Tibial nerve (tissue), 4 donors: ENCODE measurements at places on chromosomes 16 and 17.

- DNase-seq: no peak
Observed at GRCh38 chr16:27317320-27317719, 3.5 kb downstream of the IL4R start.

- no peak for DNase-seq
Observed at GRCh38 chr16:65832679-65833078, 533.8 kb upstream of the CDH5 start.

DNA sequence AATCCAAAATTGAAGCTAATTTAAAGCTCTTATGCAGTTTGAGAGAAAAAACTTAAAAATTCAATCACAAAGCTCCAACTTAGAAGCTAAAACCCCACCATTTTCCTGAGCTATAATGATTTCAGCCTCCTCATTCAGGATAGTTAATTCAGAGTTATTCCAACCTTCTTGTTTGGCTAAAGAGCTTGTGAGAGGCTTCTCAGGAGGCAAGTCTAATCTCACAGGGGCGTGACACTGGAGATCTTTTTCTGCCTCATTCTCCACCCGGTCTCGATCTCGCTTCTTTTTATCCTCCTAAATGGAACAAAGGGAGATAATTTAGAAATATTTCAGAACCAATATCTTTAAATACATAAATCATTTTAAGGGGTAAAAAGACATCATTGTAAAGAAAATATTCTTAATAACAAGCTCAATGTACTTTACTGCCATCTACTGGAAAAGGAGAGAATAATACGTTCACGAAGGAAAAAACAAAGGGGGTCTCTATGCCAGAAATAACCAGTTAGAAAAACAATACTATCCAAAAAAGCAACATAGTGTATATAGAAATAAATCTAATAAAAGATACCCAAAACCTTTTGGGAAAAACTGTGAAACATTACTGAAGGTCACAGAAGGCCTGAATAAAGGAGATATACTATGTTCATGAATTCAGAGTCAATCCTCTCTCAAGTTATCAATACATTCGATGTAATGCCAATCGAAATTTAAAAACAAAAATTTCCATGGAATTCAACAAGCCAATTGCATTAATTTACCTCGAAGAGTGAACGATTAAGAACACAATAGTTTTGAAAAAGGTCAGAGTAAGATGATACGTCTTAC is 13.9 kb downstream of the BRD7 start:
- no peak for DNase-seq

DNA sequence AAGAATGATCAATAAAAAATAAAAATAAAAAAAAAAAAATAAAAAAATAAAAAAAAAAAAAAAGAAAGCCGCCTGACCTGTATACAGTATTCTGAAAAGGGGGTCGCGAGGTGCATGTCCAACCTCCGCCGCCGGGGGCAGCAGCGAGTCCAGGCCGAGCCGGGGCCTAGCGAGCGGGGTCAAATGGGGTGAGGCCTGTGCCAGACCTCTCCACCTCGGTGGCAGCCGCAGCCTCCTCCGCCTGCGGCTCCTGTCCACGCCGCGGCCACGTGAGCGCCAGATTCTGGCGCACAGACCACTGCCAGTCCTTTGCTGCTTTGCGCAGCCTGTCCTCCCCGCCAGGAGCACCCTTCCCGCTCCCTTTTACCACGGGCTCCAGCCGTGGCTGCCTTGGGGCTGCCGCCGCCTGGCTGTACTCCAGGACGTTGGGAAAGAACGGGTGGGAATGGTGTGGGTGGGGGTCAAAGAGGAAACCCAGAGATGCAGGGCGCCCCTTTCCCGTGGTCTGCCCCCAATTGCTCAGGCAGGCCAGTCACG is 2.4 kb upstream of the BCKDK start:
- DNase-seq: peak; percentile 80

DNA sequence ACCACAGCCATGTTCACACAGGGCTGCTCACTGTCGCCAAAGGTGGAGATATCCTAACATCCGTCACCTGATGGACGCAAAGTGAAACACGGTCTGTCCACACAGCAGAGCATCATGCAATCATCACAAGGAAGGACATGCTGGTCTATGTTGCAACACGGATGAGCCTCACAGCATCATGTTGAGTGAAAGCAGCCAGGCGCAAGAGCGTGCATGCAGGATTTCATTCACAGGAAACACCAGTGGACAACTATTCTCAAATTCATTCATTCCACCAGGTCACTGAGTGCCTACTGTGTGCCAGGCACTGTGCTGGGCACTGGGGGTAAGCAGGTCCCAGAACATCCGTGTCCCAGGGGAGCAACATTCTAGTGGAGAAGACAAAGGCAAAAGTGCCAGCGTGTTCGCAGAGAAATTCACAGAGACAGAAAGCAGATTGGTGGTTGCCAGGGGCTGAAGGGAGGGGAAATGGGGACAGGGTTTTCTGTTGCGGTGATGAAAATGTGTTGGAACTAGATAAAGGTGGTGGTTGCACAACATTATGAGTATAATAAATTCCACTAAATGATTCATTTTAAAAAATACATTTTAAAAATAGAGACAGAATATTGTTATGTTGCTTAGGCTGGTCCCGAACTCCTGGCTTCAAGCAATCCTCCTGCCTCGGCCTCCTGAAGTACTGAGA is 22.7 kb upstream of the KCNJ12 start:
- peak; percentile 36 for DNase-seq

DNA sequence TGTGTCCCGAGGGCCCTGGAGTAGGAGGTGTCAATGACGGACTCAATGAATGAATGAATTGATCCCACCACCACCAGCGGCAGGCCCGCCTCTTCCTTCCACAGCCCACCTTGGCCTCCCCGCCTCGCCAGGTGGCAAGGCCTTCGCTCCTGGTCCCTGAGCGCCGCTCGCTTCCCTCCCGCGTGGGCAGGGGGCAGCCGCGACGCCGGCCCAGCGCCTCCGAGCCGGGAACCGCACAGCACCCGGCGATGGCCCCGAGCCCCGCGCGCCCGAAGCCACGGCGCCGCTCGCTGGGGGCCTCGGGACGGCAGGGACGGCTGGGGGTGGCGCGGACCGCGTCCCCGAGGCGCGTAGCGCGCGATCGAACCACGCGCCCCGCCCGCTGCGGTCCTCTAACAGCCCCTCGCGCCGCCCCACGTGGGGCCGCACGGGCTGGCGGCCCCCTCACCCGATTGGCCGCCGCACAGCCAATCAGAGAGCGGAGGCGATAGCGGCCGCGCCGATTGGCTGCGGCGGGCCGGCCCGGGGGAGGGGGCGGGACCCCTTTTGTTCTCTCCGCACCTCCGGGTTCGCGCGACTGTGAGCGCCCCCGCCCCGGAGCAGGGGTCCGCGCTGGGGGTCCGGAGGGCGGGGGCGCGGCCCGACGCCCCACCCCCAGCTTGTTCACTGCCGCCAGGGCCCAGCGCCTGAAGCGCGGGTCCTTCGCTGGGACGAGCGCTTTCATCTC is 31.4 kb downstream of the ACTG1 start:
- peak; percentile 59 for DNase-seq
